ENCODE measurements at places on chromosomes 4 and X. TPM values are rescaled to one million over a fixed set of nuclear protein-coding genes. Genes with fewer than 3 reads are reported as not detected.

DNA sequence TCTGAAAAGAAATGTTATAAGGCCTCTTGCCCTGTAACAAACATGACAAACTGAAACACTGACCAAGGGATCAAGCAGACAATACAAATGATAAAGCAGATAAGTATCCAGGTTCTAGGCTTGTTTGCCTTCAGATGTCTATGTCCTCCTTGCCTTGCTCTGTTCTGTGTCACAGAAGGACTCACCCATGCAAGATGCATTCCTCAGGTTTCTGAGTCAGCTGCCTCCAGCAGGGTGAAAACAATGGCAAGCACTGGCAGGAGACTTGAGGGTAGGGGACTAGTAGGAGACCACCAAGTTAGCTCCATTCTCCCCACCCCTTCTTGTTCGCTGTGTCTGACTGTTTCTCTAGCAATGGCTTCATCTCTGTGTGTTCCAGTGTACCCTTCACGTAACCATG, 76.6 kb upstream of the CXXC4 start:
- no peaks in the 10 kb centered on the region for H3K27me3 ChIP-seq
- H3K36me3 ChIP-seq: no peaks in the 10 kb centered on the region
- no peak for DNase-seq
- no peak overlapping the region for H3K4me3 ChIP-seq

- H3K4me3 ChIP-seq: peak overlapping the region; percentile 94
- no peaks in the 10 kb centered on the region for H3K36me3 ChIP-seq
- peak; percentile 76 for DNase-seq
- H3K27me3 ChIP-seq: no peaks in the 10 kb centered on the region
Measured at GRCh38 chr4:37685823-37686372, 278 bp downstream of the RELL1 start.

- H3K27me3 ChIP-seq: no peaks in the 10 kb centered on the region
- no peak for DNase-seq
- H3K36me3 ChIP-seq: no peaks in the 10 kb centered on the region
- H3K27ac ChIP-seq: no peak overlapping the region
- H3K4me3 ChIP-seq: no peak overlapping the region
- H3K4me1 ChIP-seq: no peaks in the 10 kb centered on the region
Measured at GRCh38 chr4:56314207-56314915, 72.9 kb downstream of the AASDH start.

Gene PPA2
- total RNA-seq: 37.5 TPM

All from GM23248 (cell line).